Left colon (tissue), 2 donors: ENCODE measurements at places on chromosomes 3 and 15. TPM values are rescaled to one million over a fixed set of nuclear protein-coding genes. Genes with fewer than 3 reads are reported as not detected.

DNA sequence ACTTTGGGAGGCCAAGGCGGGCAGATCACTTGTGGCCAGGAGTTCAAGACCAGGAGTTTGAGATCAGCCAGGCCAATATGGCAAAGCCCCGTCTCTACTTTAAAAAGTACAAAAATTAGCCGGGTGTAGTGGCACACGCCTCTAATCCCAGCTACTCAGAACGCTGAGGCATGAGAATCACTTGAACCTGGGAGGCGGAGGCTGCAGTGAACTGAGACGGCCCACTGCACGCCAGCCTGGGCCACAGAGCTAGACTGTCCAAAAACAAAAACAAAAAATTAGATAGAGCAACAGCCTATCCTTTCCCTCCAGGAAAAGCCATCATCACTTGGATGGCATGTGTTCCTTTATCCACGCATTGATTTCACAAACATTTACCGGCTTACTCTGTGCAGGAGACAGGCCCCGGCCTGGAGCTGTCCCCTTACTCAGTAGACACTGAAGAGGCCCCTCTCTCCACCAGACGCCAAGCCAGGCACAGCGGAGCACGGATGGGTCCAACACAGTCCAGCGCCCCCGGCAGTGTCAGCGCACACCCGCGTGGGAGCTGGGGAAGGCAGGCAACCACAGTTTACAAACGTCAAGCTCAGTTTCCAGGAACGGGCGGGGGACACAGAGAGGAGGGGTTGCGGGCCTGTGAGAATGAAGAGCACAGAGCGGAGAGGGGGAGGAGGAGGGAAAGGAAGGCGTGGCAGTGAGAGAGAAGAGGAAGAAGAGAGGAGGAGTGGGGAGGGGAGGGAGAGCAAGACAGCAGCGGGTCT is 3.1 kb downstream of the GP5 start:
- DNase-seq: peak; percentile 67

DNA sequence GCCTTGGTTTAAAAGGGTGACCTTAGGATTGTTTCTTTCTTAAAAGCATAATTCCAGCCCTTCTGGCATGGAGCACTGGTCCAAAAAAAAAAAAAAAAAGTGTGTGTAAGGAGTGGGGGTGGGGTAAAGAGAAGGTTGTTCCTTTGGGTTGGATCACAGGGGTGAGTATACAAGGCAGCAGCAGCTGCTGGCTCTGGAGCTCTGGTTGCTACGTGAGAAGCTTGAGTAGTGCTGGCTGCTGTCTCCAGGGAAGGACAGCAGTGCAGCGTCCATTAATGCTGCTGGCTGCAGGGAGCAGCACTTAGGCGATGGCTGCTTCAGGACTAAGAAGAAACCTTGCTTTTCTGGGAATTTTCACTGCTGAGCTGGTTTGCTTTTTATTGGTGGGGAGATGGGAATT is 2.3 kb downstream of the SETD5 start:
- peak; percentile 65 for DNase-seq

FAM107A gene
- 7.8 TPM for total RNA-seq

DNA sequence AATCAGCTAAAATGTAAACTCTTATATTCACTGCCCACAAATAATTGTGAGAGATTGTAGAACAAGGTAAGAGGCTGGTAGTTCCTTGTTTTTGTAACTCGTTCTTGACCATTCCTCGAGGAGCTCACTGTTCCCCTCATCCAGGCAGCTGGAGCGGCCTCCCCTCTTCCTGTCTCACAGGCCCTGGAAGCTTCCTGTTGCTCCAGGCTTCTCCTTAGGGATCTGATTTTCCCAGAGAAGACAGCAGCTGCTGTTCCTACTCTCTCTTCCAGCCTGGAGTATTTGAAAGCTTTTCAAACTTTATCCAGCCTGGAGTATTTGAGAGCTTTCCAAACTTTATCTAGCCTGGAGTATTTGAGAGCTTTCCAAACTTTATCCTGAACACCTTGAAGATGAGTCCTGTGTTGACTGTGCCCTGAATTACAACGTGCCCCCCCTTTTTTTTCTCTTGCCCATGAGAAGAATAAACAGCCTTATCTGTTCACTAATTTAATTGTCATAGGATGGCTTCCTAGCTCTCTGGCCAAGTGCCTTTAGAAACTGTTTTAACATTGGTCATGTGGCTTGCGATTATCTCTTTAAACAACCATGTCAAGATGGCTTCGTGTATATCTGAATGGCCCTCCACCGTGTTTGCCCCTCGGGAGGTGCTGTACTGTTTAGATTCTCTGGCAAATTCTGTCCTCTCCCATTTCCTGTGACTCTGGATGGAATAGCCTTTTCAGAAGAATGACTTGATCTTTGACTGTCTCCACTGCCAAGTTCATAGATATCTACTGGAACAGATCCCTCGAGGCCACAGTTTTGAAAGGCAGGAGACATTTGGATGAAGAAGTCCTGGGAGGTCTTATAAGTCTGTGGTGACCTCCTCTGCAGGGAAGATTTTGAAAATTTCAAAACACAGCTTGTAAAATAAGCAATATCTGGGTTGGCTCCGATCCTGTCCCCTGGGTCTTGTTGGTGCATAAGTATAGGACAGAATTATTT is 4.8 kb downstream of the ADAMTSL3 start:
- DNase-seq: no peak

DNA sequence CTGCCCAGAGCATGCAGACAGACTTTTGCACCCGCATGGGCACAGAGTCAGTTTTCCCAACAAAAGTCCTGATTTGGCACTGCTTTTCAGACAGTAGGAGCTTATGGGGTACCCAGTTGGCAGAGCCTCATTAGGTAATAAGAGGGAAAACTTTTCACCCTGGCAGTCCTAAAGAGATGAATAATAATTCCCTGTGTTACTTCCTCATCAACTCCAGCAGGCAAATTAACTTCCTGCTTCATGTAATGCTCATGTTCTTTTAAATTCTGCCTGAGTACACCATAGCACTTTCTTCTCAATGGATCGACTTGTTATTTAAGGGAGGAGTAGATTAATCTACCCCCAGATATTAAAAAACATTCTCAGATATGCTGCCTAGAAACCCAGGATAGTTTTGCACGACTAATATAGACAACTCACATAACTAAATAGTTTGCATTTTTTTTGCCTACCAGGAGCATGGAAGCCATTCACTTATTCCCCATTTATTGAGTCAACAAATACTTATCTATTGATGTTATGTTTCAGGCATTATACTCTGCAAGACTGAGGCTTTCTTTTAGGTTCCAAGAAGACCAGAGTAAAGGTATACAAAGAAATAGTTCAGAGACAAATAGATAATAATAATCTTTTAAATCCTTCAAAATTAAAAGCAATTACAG is 214.5 kb downstream of the KCNMB2 start:
- no peak for DNase-seq

DNA sequence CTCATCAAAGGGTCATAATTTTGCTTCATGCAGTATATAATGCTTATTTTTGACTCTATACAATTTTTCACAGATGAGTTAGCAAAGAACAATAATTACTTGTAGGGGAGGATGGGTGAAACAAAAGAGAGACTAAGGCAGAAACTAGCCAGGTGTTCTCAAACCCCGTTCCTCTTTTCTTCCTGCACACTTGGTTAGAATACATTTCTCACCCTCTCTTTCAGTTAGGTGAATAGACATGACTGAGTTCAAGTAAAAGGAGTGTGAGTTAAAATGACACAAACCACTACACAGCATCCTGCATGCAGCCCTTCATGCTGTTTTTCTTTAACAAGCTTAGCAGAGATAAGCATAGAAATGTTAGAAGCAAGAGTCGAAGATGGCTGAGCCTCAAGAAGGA is 922.2 kb downstream of the TBL1XR1 start:
- no peak for DNase-seq

DNA sequence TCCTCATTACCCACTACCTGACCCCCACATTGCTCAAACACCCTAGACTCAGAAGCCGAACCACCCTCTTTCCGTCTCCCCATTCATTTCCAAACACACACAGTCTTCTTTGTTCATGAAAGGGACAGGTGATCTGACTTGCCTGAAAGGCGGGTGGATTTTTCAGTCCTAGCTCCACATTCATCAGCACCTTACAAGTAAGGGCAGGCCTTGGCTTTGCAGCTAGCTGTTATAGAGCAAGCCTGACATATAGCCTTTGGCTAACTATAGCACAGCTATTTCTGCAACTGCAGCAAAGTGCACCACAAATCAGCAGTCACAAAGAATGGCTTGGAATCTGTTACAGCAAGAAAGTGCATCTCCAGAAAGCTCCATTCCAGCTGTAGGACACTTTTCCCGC is 139.8 kb downstream of the XXYLT1 start:
- no peak for DNase-seq

GLCE gene
- total RNA-seq: 37.7 TPM

GRCh38 chr15:60496853-60497252 is 17.9 kb upstream of the ICE2 start:
- DNase-seq: no peak

DNA sequence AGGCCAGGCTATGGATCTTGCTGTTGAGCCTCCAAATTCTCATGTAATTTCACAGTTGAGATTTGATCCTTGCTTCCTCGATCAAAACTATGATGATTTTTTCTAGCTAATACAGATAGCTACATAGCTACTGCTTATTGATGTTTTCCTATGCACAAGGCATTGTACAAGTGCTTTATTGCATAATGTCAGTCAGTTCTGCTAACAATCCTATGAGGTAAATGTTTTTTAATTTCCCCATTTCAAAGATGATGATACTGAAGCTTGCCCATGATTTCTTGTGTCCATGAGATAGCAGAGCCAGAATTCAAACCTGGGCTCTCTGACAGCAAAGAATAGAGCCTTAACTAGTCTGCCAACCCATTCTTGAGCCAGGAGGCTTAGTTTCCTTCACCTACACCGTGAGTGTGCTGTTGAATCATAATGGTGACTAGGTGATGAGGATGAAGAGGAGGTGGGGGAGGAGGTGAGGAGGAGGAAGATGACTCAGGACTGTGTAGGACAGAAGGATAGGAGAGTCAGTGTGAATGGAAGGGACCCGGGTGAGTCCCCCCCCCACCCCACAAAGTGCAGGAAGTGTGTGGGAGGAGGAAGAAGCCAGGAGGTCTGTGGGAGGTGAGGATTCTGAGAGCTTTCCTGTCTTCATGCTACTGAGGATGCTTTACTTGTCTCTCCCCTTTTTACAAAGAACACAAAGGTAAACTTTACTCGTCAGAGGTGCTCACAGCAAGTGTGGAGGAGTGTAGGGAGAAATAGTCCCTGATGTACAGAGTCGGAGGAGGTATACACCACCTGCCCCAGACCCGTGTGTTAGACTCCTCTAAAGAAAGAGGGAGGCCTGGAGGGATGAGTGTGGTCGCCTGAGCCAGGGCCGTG is 3.6 kb downstream of the TAGLN3 start:
- DNase-seq: no peak

DNA sequence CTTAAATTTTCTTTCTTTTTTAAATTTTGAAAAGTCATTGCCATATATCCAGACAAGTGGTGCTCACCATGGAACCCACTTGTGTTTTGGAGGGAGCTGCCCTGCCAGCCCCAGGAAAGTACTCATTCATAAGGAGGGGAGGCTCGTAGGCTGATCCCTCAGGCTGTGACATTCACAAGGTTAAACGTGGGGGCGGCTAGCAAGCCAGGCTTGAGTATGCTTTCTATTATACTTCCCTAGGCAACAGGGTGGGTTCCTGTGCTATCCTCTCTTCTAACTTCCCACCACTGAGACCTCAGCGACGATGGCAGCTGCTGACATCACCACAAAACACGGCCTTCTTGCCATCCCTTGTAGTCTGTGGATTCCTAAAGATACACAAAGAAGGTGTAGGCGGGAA is 160.5 kb upstream of the C2CD4B start:
- DNase-seq: no peak

ZNF80 gene
- not detected for total RNA-seq

CPN2 gene
- not detected for total RNA-seq

CNTN3 gene
- total RNA-seq: 7.6 TPM

- DNase-seq: no peak
Measured at GRCh38 chr3:66133050-66133757, 87.6 kb upstream of the SLC25A26 start.

GRCh38 chr3:36823806-36824205 is 59.5 kb upstream of the DCLK3 start:
- DNase-seq: no peak

DNA sequence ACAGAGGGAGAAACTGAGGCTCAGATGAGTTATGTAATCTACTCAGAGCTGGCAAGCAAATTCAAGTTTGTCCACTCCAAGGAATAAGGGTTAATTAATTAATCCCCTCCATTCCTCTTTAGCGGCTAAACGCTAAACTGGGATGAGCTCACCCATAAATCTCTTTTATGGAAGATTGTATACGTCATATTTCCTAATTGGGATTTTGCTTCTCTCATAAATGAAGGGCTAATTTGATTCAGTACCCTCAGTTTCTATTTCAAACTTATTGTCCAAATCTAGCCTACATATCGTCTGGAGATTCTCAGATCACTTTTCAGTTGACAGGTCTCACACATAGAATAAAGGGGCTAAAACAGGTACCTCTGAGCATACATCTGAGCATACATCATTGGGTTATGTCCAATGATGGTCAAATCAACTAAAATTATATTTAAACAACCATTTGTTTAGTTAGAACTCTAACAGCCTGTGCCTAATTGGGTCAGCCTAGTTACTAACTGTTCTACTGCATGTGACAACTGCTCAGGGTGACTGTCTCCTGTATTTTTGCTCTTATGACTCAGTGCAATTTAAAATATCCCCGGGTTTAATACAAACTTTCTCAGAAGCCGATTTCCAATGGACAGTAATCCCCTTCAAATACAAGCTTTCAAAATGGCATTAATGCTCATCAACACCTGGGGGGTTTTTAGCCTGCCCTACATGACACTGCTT is 57.6 kb upstream of the PLXND1 start:
- no peak for DNase-seq

GRCh38 chr3:175073219-175073905 is 214.2 kb downstream of the NAALADL2 start:
- DNase-seq: no peak
